ENCODE measurements at places on chromosomes 1 and 21. TPM values are rescaled to one million over a fixed set of nuclear protein-coding genes. Genes with fewer than 3 reads are reported as not detected.

Gene DMRTA2
- polyA plus RNA-seq = not detected

Gene CYYR1
- polyA plus RNA-seq = 21.9 TPM

Gene CELA2B
- polyA plus RNA-seq = not detected

- peak; percentile 82 for DNase-seq
Observed at GRCh38 chr1:23544444-23545389, 13.7 kb upstream of the E2F2 start.

GRCh38 chr1:23791516-23792047 is 637 bp downstream of the LYPLA2 start:
- DNase-seq = no peak

DNA sequence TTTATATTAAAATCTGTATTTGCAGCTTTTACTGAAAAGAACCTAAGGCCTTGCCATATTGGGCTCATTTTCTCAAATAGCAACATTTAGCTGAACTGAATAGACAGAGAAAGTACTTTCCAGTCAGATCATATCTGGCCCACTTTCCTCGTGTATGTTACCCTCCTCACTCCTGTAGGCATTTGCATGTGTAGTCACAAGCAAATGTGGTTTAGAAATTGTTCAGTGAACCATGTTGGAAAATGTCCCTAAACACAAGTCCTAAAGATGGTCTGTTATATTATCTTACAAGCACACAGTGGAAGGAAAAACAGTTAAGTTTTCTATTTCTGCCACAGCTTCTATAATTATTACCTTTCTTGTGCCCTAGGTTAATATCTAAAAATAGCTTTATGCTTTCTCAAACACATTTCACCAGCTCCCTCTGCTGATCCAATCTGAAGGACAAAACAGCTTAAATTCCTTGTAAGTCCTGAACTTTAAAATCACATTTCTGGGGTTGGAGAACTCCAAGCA is 606 bp upstream of the FMO4 start:
- DNase-seq = no peak

DNA sequence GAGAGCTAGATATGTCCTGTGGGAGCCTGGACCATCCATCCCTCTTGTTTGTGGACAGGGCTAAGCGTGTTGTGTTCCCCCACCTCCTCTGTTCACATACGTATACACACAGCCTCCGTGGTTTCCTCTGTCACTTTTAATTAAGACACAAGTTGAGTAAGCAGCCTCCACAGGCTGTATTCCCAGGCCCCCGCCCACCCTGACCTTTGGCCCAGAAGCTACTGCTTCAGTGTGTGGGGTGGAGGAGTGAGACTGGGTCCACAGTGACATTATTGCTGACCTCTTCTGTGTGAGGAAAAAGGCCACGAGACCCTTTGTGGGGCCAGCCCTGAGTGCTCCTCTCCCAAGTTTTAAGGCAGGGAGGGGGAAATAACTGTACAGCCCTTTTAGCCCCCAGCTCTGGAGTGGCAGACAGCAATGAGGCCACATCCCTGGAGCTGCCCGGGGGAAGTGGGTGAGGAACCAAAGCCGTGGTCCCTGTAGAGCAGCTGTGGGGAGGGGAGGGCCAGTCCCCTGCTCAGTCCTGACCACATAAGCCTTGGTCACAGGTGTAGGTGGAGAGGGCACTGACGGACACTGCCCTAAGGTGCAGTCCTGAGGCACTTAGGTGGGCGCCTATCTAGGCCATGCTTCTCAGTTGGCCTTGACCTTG is 4.4 kb downstream of the ELOVL1 start:
- DNase-seq = no peak

DNA sequence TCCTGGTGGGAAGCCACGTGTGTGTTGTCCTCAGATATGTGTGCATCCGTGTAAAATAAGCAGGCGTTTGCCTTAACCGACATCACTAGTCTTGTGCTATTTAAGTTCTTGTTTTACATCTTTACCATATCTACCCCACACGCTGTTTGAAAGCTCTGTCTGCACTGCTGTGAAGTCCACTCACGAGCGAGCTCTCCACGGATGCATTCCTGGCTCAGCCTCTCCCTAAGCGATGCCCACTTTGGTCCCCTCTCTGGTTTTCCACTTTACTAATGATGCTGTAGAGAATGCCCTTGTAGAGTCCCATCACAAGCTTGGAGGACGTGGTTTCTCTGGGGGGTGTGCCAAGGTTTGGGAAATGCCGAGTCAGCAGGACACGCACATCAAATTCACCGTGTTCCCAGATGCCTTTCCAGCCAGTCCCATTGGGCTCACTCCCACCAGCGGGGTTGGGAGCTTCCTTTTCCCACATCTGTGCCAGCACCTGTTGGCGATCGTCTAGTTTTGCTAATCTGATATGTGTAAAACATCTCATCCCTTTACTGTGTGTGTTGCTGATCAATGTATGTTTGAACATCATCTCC is 43.8 kb downstream of the ACTL8 start:
- DNase-seq = no peak

Measured in heart left ventricle (tissue), 16 donors.